ENCODE measurements at places on chromosomes 12 and 14.

DNA sequence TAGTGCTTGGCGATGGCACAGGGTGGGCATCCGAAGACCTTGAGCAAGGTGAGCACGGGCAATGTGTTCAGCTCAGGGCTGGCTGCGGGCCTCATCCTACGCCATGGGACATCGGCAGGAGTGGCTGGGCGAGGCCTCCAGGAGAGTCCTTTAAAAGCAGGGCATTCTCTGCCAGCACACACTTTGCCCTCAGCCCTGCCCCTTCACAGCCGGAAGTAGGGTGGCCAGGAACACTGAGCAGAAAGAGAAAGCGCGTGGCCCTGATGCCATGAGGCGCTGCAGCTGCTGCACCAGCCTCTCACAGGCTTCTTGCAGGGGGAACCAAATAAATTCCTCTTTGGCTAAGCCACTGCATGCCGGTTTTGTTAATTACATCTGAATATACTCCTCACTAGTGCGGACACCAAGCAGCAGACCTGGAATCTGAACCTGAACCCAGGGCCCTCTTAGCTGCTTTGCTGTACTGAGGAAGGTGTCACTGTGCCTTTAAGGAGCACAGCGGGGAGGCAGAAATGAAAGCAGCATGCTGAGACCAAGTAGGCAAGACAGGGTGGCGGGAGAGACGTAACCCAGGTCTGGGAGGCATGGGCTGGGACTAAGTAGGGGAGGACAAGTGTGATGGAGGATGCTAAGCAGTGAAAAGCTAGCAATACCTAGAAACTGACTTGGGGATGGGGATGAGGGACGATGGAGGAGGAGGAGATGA is 155.2 kb downstream of the TTC7B start:
- no peak for DNase-seq

GRCh38 chr14:54174457-54174856 is 217.8 kb upstream of the BMP4 start:
- DNase-seq: no peak

- DNase-seq: no peak
Observed at GRCh38 chr14:95163666-95164065, 6.3 kb upstream of the DICER1 start.

GRCh38 chr14:33457617-33458016 is 493.3 kb downstream of the EGLN3 start:
- no peak for DNase-seq

DNA sequence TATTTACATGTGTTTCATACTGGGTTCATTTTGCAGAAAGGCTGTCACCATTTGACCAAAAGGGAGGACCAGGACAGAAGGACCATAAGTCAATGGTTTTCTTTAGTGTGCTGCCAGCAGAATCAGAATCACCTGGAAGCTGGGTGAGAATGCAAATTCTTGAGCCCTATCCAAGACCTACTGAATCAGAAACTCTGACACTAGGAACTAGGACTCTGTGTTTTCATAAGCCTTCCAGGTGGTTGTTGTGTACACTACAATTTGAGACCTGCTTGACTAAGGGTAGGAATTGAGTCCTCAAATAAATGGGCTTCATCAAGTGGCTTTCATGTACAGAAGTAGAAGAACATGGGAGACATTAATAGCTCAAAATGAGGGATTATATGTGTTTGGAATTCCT is 32.2 kb downstream of the PDE6H start:
- DNase-seq: no peak

DNA sequence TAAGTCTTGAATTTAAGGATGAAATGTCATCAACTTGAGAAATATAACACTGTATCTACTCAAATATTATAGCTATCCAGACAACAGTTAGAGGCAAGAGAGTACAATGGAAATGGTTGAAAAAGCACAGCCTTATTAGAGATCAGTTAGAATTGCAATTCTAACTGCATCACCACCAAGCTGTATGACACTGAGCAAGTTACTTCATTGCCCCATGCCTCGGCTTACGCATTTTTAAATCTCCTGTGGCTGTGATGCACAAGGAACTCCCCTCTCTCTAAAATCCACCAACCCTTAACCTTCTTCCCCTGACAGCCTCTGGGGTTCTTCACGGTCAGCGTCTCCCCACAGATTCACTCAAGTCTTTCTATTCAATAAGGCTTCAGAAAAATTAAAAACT is 75.1 kb downstream of the MED13L start:
- DNase-seq: no peak
